ENCODE measurements at places on chromosomes 4 and X.

- no peak for DNase-seq
These were observed 56.6 kb upstream of the RHOH start for GRCh38 chr4:40140196-40140595.

- no peak for DNase-seq
These were observed 229.6 kb upstream of the PGRMC2 start for GRCh38 chr4:128517096-128517738.

DNA sequence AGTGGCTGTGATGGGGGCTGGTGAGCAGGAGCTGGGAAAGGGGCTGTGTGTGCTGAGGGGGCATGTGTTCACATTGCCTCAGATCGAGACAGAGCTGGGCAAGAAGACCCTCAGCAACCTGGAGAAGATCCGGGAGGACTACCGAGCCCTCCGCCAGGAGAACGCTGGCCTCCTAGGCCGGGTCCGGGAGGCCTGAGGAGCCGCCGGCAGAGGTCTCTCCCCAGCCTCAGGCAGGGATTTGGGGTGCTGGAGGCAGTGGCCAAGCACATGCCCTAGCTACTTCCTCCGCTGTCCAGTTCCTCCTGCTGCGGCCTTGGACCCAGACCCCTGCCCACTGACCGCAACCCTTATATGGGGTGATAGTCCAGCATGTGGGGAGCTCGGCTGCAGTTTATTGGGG lies 14.4 kb downstream of the FOXP3 start:
- no peak for DNase-seq

DNA sequence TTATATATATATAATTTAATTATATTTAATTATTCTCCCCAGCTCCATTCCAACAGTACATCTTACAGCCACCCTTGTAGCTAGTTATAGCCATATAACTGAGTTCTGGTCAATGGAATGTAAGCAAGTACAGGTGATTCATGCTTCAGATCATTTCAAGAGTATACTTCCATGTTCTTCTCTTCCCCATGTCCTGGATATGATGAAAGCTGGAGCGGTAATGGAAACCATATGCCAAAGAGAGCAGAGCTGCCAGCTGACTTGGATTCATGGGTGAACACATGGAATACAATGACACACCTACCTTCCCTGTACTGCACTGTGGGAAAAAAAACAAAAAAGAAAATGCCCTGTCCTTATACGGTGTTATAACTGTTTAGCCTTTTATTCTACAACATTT lies 17.5 kb upstream of the CORIN start:
- no peak for DNase-seq

- DNase-seq = no peak
These were observed 8.6 kb upstream of the TSPAN7 start for GRCh38 chrX:38552721-38553120.

GRCh38 chr4:89617317-89617716 lies 219.6 kb downstream of the SNCA start:
- no peak for DNase-seq
